HuH-7.5 (cell line): ENCODE measurements at places on chromosomes 11 and 22.
A peak's percentile ranks its signal among the peaks of the same experiment; 100 is the strongest.

DNA sequence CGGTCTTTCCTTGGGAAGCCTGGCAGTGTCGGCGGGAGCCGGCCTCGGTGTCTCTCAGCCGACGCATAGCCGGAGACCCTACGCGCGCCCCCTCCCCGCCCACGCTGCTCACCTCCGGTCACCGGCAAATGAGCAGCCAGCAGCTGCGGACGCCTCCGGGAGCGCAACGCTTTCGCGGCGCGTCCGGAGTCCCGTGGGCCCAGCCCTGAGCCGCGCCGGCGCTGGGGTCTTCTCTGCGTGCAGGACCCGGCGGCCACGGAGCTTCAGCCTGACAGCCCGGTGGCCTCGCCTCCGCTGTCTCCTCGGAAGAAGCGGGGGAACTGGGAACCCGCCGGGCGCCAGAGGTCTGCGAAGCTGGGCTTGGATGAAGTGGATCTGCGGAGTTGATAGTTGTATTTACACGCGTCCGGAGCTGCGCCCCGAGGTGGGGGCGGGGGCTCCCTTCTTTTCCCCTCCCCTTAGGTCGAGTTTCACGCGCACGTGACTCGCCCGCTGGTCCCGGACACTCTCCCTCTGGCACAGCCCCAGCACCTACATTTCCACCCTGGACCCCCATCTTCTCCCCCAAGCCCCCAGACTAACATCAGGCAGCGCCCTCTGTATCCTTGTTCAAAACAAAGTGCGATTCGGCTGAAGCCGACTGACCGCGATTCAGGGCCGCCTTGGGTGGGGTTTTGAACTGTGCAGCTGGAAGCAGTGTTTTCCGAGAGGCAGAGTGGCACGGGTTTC, at the start of gene SLC43A1:
Gene SLC43A1 (minus strand): TSS at position 371 of the 729 bp plus-strand sequence. CDS start 1,591 bp downstream, outside the sequence.
- peak; percentile 97 for DNase-seq

DNA sequence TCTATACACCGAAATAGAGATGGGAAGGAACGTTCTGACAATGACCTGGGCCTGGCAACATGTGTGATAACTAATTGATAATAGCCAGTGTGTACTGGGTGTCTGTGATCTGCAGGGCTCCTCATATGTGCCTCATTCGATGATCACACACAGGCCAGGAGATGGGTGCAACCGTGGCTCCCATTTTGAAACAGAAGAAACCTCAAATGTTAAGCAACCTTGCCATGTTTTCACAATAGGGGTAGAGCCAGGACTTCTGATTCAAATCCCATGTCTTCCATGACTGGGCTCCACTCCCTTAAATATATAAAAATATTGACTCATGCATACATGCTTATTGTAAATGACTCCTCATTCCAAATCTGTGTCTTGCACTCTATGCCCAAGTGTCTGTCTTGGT, 11.1 kb downstream of the APOL3 start:
- DNase-seq = no peak

DNA sequence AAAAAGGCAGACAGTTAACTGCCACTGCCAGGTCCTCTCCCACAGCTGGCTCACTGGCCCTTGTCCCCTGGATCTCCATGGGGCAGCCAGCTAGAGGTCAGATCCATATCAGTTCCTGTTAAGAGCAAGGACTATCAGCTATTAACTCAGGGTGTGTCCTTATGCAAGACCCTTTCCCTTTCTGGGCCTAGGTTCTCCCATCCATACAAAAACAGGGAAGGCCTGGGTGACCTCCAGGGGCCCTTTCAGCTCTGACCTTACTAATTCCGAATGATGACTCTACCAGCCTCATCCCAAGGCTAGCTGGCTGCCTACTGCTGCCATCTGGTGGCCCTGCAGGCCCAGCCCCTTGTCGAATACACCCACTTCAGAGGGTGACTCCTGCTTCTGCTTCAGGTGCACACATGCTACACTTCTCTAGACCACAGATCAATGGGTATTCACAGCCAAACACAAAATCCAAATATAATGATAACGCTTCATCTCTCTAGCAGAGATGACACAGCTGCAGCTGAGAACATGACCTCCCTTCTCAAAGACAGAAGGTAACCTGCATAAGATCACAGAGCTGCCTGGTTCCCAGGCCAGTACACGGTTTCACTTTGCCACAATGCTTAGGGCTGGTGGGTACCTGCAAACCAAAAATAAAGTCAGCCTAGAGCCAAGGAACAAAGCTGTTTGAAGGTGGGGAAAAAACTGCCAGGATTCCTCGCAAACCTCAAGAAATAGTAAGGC, 34.1 kb downstream of the SERGEF start:
- DNase-seq = peak; percentile 44

- peak; percentile 97 for DNase-seq
These were observed 7.1 kb downstream of the USP18 start for GRCh38 chr22:18156878-18157713.

- no peak for DNase-seq
These were observed 24.8 kb downstream of the FOLR3 start for GRCh38 chr11:72160319-72160718.

- DNase-seq = no peak
These were observed 8.9 kb upstream of the EHD1 start for GRCh38 chr11:64887234-64887756.

- no peak for DNase-seq
These were observed 12.5 kb upstream of the EXPH5 start for GRCh38 chr11:108606070-108606469.

DNA sequence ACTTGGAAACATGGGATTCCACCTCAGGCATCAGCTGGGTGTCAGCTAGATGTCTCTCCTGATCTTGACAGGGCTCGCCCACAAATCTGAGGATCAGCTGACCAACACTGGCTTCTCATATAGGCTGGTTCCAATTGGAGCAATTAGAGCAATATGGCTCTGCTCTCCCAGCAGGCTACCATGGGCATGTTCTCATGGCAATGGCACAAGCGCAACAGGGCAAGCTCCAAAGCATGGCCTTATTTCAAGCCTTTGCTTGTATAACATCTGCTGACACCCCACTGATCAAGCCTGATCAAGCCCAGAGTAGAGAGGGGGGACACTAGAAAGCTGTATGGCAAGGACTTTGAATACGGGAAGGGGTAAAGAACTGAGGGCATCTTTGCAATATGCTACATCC, 40.7 kb upstream of the SPATA19 start:
- DNase-seq = no peak

GRCh38 chr22:50630376-50630775, 2.4 kb upstream of the ARSA start:
- DNase-seq = no peak

DNA sequence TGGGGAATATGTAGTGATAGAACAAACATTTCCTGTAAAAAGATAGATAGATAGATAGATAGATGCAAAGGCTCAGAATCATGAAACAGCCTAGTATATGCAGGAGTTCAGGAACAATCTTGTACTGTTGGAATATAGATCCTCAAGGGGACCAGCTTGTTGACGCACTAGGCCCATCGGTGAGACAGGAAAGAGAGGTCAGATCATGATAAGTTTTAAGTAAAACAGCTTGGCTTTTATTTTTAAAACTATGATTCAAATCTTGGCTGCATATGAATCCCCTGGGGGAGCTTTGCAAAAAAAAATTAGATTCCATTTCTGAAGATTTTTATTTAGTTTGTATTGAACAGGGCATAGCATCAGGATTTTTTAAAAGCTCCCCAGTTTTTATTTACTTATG, 185.8 kb downstream of the TRPC6 start:
- DNase-seq = no peak

GRCh38 chr11:75191330-75191717, 40.4 kb downstream of the SLCO2B1 start:
- DNase-seq = no peak

GRCh38 chr11:112852143-112852866, 108.9 kb upstream of the NCAM1 start:
- DNase-seq = no peak

DNA sequence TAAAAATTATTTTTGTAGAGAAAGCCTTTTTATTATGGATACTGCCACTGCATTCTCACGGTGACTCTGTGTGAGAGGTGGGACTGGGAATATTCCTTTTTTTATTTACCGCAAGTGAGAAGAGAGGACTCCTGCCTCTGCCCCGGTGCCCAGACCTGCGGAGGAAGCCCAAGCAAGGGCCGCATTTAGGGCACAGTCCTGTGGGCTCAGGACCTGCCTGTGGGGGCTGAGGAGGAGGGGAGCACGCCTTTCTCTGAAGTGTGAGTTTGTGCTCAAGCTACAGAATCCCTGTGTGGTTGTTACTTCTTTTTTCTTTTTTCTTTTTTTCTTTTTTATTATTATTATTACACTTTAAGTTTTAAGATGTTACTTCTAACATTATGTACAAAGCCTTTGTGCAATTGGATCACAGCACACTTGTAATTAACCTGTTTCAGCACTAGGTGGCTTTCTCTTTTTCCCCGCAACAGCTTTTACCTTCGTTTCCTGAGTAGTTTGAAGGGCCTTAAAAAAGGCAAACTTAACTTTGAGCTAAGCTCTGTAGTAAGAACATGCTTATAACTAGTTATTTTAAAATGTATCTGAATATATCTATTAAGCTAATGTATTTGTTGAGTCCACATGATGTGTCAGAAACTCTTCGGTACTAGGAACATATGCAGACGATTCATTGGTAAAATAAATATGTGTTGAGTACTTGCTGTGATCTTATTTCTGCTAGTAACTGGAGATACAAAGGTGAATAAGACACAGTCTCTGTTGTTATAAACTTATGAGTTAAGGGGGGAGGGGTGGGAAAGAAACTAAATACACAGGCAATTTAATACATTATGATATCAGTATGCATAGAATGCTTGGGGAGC, 18.3 kb downstream of the AMOTL1 start:
- no peak for DNase-seq

- no peak for DNase-seq
These were observed 24.2 kb downstream of the SNU13 start for GRCh38 chr22:41664490-41664889.

DNA sequence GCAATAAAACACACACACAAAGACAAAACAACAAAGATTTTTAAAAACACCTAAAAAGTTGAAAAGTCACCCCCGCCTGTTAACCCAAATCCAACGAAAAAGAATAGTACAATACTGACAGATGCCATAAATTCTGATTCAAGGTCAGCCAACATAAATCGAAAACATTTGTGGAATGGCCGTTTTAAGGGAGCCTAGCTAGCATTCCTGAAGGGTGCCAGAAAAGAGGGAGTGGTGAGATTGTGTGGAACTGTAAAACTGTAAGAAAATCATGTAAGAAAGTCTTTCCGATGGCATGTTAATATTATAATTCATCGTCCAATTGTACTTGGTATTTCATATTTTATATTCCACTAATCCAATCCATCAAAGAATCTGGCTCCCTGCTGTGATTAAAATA, 75.1 kb downstream of the RAB38 start:
- no peak for DNase-seq

GRCh38 chr11:11036848-11037732, 179.2 kb upstream of the ZBED5 start:
- DNase-seq = no peak

DNA sequence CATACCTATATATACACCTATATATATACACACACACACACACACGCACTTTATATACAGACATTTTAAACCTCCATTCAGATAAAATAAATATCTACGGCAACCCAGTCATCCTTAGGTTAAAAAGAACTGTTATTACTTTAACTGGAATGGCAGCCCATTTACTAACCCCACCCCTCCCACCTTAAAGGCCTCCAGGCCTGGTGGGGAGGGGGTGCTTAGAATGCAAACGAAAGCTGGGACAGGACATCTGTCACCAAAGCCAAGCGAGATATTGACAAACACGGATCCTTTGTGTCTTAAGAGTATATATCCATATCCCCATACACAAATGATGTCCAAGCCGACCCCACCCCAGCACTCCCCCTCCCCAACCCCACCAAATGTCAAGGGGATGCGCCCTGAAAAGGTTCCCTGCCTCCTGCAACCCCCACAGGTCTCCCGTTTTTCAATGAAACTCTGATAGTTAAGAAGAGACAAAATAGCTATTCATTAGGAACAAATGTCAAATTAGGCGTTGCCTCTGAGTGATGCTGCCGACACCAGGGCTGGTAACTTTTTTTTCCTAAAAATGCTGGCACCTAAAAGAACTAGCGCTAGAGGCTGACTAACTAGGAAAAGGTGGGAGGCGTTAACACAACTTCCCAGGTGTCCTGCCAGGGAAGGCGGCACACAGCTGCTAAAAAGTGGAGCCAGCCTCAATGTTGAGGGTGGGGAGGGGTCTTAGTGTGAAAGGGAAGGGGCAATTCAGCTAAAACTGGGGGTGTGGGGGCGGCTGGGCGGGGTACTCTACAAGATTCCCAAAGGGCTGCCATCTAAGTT, 5.6 kb downstream of the MN1 start:
- DNase-seq = no peak

DNA sequence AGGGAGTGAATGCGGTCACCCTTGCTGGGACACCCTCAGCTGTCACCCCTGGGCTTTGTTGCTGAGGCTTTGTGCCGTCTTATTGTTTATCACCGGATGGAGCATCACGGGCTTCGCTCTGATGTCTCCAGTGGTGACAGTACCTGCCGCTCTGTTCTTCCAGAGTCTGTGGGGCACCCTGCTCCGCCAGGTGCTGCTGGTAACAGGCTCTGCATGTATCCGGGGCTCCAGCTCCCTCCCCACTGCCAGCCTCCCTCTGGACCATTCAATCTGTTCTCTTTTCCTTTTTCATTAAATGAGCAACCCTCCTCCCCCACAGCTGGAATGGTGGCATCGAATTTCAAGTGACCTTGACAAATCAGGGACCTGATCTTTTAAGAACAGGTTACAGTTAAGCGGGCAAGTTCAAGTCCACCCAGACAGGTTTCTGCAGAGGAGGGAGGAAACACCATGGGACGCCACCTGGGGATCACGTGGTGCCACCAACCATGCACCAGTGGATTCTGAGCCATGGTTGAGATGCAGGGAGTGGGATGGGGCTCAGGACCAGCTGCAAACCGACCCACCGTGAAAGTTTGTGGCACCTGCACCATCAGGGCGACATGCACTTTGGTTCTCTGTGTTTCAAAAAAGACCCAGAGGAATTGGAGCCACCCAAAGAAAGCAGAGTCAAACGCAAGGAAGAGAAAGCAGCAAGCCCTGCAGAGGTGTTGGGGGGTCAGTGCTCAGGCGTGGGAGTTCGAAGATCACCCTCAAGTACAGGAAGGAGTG, 89.3 kb downstream of the BCR start:
- no peak for DNase-seq

- no peak for DNase-seq
These were observed 4.8 kb downstream of the PPME1 start for GRCh38 chr11:74175920-74176319.

GRCh38 chr11:35288817-35289541, 130.4 kb downstream of the SLC1A2 start:
- no peak for DNase-seq

- no peak for DNase-seq
These were observed 12.8 kb downstream of the PACSIN2 start for GRCh38 chr22:43002202-43002586.
